ENCODE measurements at places on chromosomes 5 and 9. TPM values are rescaled to one million over a fixed set of nuclear protein-coding genes. Genes with fewer than 3 reads are reported as not detected.
A peak's percentile ranks its signal among the peaks of the same experiment; 100 is the strongest.

Gene OXCT1
- 21.5 TPM for polyA plus RNA-seq

GRCh38 chr9:102101723-102102122, 363.3 kb upstream of the GRIN3A start:
- no peak overlapping the region for H3K4me3 ChIP-seq
- peak; percentile 26 for DNase-seq
- H3K36me3 ChIP-seq, result no peaks in the 10 kb centered on the region

- peaks cover 8% of the 10 kb centered on the region for H3K36me3 ChIP-seq
- no peak overlapping the region for H3K27ac ChIP-seq
- H3K4me1 ChIP-seq, result peaks cover 32% of the 10 kb centered on the region
- DNase-seq, result no peak
- H3K4me3 ChIP-seq, result no peak overlapping the region
Measured at GRCh38 chr9:121189660-121190059, 12.0 kb downstream of the RAB14 start.

Gene ECM2
- 0.99 TPM for polyA plus RNA-seq

DNA sequence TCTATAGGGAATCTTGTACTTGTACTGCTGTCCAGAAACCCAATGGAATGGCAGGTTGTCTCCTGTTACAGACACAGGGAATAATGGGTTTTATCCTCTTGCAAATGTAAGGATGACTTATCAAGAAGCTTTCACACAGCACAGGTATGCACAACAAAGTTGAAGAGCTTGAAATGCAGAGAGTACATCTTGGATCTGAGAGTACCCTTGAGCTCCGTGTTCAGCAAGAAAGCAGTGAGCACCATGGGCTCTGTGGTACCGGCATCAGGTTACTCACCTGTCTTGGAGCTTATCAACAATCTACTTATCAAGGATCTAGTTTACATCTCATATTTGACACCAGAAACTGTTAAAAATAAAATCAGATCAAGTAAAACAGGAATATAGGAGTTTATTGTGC, 22.0 kb upstream of the EMB start:
- no peaks in the 10 kb centered on the region for H3K36me3 ChIP-seq
- no peaks in the 10 kb centered on the region for H3K27me3 ChIP-seq
- no peak overlapping the region for H3K27ac ChIP-seq
- DNase-seq, result no peak
- no peaks in the 10 kb centered on the region for H3K4me1 ChIP-seq

All from keratinocyte (primary cell).